ENCODE measurements at places on chromosomes 1 and 21.

DNA sequence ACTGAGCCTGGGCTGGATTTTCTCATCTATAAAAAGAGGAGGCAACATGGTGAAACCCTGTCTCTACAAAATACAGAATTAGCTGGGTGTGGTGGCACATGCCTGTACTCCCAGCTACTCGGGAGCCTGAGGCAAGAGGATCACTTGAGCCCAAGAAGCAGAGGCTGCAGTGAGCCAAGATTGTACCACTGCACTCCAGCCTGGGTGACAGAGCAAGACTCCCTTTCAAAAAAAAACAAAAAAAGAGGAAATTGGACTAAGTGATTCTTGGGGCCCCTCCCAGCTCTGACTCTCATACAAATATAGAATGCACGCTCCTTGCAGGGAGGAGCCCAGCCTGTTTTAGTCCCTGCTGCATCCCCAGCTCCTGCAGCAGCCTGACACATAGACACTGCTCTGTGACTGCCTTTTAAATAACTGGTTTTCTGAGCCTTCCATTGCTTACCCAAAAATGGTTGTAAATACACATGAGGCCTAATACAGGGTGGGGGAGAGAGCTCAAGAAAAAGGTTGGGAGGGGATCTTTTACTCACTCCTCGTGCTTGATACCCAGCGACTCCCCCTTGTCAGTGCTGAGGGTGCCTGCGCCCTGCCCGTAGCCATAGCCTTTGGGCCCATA, 17.2 kb downstream of the CSRP1 start:
- no peak for DNase-seq

DNA sequence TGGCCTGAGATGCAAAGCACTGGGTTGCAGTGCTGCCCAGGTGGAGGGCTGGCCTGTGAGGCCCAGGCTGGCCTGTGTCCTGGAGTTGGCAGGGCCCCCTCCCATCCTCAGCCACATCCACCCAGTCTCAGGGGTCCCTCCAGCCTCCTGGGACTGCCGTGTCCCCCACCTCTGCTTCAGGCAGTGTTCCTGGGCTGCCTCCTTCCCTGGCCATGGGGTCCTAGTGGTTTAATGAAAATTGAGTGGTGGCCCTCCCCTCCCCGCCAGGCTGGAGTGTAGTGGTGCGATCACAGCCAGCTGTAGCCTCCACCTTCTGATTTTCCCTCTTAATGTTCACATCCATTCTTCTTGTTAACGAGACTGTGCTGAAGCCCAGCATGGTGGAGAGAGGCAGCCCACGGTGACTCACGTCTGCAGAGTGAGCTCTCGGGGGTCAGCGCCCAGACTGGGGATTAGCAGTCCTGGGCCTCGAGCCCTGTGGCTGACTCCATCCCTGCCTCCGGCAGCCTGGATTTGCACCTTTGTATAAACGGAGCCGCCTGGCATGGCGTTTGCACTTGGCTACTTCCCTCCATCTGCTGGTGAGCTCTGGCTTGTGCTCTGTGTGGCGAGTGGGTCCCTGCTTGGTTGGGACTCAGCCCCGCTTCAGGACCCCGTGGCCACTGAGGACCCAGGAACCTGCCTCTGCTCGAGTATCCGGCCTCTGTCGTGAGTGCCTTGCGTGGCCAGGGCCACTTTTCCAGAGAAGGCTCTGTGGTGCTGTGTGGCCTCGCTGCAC, 6.9 kb downstream of the MIB2 start:
- DNase-seq = no peak

DNA sequence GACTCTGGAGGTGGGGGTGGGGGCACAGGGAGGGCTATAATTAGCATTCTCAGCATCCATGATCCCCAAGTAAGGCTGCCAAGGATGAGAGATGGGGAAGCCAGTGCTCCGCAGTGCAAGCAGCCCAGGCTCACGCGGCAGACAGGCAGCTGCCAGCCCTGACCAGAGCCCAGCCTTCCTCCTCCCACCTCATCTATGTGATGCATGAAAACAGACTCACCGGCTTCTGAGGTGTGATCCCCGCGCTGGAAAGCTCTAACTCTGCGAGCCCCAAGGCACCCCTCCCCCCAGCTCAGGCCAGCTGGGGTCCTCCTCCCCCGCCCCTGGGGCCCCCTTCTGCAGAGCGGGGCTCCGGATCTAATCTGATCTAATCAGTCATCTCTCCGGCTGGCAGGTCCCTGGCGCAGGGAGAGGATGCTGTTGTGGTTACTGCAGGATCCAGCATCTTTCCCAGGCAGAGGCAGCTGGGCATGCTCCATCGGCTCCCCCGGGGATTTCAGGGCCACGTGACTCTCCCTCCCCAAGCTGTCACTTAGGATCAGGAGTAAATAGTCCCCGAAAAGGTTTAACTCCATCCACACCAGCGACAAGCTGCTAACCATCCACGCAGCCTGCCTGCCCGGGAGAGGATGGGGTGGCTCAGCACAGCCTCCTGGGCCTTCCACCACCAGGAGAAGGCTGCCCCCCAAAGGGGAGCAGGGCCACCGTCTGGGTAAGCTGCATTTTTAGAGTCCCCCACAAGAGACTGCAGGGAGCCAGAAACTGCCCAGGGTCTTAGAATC, at the start of gene PLEKHA6:
Gene PLEKHA6 (minus strand): TSS at position 456 of the 782 bp plus-strand sequence. CDS start 86,202 bp downstream, outside the sequence.
- DNase-seq = no peak

- DNase-seq = no peak
Observed at GRCh38 chr1:213982289-213982671, 5.5 kb upstream of the PROX1 start.

- DNase-seq = no peak
Observed at GRCh38 chr21:34606621-34607020, 8.3 kb downstream of the RCAN1 start.

- DNase-seq = no peak
Observed at GRCh38 chr1:160405331-160405877, 5.0 kb downstream of the VANGL2 start.

DNA sequence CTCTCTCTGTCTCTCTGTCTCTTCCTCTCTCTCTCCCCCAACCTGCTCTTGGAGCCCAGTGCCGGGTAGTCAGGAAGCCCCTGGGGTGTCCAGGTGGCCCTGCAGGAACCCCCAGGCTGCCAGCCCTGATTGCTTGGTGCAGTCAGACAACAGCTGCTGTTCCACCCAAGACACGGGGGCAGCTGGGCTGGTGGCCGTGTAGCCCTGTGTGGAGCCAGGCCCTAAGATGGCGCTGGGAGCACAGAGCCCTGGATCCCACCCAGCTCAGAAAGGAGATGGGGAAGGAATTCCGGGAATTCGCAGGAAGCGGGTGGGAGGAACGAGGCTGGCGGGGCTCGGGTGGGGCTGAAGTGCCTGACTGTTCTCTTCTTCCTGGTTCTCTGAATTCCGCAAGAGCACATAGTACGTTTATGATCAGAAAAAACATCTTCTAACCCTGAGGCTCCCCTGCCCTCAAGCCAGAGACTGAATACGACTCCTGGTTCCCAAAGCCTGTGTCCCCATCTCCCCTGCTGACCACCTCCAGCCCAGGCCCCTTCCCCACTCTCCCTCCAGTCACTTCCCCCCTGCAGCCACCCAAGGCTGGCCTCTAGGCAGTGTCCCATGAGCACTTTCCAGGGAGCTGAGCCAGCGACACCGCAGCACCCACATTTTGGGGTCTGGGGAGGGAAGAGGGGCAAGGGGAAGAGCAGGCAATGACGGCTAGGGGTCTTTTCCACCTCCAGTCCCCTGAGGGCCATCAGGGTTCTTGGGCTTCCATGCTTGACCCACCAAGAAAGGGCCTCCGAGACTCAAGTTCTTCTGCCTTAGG, 55.0 kb downstream of the WNT9A start:
- DNase-seq = no peak

GRCh38 chr1:226121587-226122400, 59.3 kb downstream of the H3-3A start:
- peak; percentile 82 for DNase-seq

GRCh38 chr1:160520582-160520981, 2.5 kb downstream of the SLAMF6 start:
- no peak for DNase-seq

- DNase-seq = no peak
Observed at GRCh38 chr1:207867136-207868109, 43.5 kb downstream of the CD34 start.

GRCh38 chr21:17819877-17820229, 697 bp upstream of the C21orf91 start:
- DNase-seq = no peak

GRCh38 chr1:248215880-248216279, 15.3 kb upstream of the OR2M4 start:
- no peak for DNase-seq

DNA sequence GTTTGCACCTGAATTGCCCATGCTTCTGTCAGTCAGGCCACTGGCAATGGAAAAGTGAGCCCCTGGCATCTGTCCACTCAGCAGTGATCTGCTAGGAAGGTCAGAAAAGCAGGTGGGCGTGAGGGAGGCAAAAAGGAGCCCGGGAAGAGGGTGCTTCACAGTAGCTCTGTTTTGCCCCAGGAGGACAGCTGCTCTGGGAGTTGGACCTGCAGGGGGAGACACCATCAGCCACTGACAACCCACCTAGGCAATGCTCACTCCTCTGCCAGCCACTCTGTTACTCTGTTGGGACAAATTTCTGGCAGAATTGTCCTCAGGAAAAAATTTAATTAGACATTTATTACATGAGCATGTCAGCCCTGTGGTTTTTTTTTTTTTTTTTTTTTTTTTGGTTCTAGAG, 146.4 kb downstream of the LRIG2 start:
- no peak for DNase-seq

- no peak for DNase-seq
Observed at GRCh38 chr21:46099476-46099875, 1.6 kb downstream of the COL6A2 start.

GRCh38 chr1:202189918-202190715, 3.5 kb upstream of the LGR6 start:
- no peak for DNase-seq

DNA sequence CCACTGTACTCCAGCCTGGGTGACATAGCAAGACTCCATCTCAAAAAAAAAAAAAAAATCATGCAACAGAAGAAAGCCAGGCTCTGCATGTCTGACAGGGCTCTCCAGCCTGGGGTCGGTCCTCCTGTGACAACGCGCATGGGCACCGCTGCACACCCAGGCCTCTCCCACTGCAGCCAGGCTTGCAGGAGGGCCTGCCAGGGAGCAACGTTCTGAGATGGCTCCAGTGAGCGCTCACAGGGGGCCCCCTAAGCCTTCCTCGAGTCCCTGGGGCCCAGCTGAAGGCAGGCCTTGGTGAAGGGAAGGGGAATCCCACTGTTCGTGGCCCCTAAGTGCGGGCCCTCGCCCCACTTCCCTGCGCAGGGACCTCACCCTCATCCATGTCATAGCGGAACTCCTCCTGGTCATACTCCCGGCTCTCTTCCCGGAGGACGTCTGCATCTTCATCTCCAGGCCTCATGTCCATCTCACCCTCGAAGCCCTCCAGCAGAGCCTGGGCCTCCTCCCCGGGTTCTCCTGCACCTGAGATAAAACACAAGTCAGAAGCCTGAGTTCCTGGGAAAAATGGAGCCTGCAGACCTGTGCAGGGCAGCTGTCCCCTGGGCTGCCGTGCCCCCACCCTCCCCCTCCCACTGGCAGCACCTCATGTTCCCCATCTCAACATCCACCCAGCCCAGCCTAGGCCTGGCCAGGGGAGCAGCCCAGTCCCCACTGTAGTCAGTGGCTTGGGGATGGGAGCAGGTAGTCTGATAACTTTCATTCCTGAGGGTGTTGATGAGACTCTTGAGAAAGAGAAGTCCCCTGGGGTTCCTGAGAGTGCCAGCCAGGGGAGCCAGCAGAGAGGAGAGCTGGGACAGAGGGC, 20.3 kb downstream of the RSPH1 start:
- DNase-seq = no peak

DNA sequence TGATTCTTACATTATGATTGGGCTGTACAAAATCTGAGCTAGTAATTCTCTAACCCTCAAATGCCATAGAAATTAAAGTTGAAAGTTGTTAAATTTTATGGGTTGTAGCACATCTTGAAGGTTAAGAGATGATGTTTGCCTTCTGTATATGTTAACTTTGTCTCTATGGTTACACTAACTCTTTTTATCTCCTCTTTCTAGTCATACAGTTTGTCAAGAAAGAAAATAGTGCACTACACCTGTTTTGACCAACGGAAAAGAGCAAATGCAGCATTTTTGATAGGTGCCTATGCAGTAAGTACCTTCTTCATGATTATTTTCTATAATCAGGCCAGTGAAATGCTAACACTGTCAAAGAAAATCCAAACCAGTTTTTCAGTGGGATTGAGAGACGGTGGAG, 38.2 kb downstream of the CDC14A start:
- no peak for DNase-seq

DNA sequence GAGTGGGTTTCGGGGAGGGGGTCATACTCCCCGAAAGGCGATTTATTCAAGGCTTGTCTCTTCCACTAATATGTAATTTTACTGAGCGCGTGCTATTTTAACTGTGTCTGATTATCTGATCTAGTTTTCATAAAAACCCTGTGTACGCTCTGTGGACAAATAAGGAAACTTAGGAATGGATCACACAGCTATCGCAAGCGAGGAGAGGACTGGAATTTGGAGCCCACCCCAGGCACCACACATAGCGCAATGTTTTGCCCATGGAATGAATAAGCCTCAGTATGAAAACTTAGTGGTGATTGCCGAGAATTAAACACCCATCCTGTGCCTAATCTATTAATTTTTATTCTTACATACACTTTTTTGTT, 9.8 kb upstream of the RAB42 start:
- no peak for DNase-seq

GRCh38 chr1:204074274-204075138, 1.6 kb downstream of the SOX13 start:
- DNase-seq = peak; percentile 61

DNA sequence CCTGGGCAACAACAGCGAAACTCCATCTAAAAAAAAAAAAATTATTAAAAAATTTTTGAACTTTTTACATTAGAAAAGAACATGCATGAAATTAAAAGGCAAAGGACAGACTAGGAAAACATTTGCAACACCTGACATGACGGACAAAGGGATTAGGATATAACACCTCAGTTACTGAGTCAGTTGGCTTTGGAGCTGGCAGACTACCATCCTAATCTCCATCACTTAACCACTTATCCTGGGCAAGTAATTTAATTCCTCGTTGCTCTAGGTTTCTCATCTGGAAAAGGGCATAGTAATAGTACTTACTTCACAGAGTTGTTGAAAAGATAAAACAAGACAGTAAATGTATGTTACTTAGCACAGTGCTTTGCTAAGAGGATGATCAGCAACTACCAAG, 11.9 kb downstream of the HECTD3 start:
- no peak for DNase-seq

- peak; percentile 90 for DNase-seq
Observed at GRCh38 chr1:42913426-42914091, 45.1 kb downstream of the SLC2A1 start.

- no peak for DNase-seq
Observed at GRCh38 chr1:111191496-111191895, 8.9 kb downstream of the DENND2D start.

GRCh38 chr21:31515253-31515652, 144.2 kb upstream of the SOD1 start:
- no peak for DNase-seq

GRCh38 chr1:54227091-54227602, 27.2 kb downstream of the MRPL37 start:
- no peak for DNase-seq
